ENCODE measurements at places on chromosomes 12 and 14.

GRCh38 chr12:46089414-46090162, 99.2 kb upstream of the SCAF11 start:
- no peak for DNase-seq

GRCh38 chr12:104681012-104681690, 224.4 kb downstream of the CHST11 start:
- no peak for DNase-seq

DNA sequence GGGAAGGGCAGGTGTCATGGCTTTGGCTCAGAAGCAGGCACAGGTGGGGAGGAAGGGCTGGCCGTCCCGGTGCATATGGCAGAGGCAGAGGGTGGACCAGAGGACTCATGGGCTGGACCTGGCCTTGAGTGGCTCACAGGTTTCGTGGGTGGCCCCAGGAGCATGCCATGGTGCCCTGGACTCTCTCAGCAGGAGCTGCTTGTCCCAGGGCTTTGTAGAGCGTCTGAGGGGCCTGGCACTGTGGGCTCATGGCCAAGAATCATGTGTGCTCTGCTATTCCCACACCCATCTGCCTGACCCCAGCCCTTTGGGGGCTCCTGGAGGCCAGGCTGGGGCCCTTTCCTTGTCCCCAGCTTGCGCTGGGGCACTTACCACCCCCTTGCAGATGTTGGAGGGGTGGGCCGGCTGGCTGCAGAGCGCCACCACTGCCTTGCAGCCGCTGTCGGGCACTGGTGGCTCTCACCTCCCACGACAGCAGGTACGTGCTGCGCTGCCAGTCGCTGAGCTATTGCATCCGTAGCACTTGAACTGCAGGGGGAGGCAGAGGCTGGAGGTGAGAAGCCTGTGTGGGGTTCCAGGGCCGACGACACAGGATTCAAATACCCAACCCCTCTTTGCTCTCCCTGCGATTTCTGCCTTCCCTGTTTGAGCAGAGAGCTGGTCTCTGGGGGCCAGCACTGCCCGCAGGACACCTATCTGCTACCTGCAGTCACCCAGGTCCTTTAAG, 187.4 kb upstream of the PRMT8 start:
- no peak for DNase-seq

GRCh38 chr12:175759-176158, 38.2 kb downstream of the SLC6A12 start:
- DNase-seq, result no peak

GRCh38 chr14:33529787-33530757, 420.8 kb downstream of the EGLN3 start:
- DNase-seq, result no peak

DNA sequence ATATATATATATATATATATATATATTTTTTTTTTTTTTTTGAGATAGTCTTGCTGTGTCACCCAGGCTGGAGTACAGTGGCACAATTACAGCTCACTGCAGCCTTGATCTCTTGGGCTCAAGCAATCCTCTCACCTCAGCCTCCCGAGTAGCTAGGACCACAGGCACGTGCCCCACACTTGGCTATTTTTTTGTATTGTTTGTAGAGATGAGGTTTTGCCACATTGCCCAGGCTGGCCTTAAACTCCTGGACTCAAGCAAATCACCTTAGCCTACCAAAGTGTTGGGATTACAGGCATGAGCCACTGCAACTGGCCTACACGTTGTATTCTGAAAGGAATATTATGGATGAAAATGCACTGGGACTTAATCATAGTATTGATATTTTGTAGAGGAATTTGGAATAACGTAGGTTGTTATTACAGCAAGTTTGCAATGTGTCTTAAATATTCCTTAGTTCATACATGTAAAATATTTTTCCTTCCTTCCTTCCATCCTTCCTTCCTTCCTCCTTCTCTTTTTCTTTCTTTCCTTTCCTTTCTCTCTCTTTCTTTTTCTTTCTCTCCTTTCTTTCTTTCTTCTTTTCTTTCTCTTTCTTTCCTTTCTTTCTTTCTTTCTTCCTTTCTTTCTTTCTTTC, 862 bp downstream of the KLRB1 start:
- DNase-seq, result no peak

GRCh38 chr14:103377522-103378037, 7.6 kb upstream of the MARK3 start:
- DNase-seq, result no peak

Data from inflammatory macrophage (primary cell).